ENCODE measurements at places on chromosomes 6 and 20. TPM values are rescaled to one million over a fixed set of nuclear protein-coding genes. Genes with fewer than 3 reads are reported as not detected.

LKAAEAR1 gene
- 0.42 TPM for total RNA-seq

COMMD7 gene
- total RNA-seq = 31.6 TPM

ANGPT4 gene
- total RNA-seq = not detected

USP49 gene
- total RNA-seq = 6.0 TPM

RAB44 gene
- not detected for total RNA-seq

All from activated CD8-positive, alpha-beta memory T cell treated with anti-CD3 and anti-CD28 coated beads for 36 hours (primary cell).